Activated T-cell treated with anti-CD3 and anti-CD28 coated beads for 48 hours (primary cell): ENCODE measurements at places on chromosomes 1 and 21.

- DNase-seq = no peak
These were observed 590.9 kb upstream of the PLXNA2 start for GRCh38 chr1:208835097-208835463.

DNA sequence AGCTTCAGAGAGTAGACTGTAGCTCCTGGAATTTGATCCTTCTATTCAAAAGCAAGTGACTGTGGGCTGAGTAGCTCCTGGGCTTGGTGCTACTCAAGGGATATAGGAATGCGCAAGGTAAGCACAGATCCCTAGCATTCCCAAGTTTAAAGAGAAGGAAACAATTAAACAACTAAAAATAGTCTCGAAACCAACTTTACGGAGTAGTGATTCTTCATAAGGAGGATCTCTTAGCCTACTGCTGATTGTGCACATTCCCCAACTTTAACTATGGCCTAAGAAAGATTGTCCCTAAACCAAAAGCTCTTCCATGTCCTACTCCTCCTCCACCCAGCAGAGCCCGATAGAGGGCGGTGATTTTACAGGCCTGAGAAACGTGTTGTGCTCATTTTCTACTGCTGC, 226.5 kb upstream of the CAMK1G start:
- no peak for DNase-seq

- no peak for DNase-seq
These were observed 47.7 kb upstream of the USP24 start for GRCh38 chr1:55262822-55263221.

DNA sequence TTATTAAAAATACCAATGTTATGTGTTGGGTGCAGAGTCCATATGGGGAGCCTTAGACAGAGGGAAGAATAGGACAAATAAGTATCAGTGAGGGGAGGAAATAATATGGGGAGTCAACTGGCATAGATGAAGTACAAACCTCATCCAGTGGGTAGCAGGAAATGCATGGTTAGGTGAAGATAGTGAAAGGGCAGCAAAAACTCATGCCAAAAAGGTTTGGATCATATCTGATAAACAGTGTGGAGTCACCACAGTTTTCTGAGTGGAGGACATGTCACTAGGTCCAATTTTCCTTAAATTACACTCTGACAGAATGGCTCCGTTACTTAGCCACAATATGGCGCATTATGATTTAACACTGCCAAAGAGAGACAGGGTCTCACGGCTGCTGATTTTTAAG, 10.3 kb downstream of the DUSP23 start:
- no peak for DNase-seq

DNA sequence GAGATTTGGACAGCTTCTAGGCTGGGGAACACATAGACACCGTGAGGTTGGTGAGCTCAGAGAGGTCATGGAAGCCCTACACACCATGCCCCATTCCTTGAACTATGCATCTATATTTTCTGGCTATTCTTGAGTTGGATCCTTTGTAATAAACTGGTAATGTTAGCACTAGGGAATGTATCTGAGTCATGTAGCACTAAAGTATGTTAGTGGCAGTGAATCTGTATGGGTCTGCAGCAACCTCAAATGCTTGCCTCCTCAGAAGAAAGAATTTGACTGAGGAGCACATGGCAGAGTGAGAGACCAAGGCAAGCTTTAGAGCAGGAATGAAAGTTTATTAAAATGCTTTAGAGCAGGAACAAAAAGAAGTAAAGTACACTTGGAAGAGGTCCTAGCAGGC, 43.7 kb upstream of the LRRC7 start:
- no peak for DNase-seq

GRCh38 chr1:21750841-21751240, 32.1 kb downstream of the USP48 start:
- no peak for DNase-seq
